ENCODE measurements at places on chromosomes 1 and 21.

DNA sequence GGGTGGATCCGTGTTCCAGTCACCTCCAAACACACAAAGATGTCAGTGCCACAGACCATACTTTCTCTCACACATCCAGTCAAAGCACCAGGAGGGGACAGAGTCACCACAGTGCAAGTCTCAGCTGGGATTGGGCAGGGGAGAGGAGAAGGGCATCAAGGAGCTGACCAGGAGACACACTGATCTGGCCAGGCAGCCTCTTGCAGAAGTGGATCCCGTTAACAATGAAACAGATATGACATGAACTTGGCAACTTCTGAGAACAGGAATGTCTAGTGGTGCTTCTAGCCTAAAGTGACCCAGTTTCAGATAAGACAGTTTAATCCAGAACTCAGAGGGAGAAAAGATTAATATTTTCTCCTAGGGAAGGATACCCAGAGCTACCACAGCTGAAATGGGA lies 71.0 kb downstream of the HIVEP3 start:
- DNase-seq = no peak

DNA sequence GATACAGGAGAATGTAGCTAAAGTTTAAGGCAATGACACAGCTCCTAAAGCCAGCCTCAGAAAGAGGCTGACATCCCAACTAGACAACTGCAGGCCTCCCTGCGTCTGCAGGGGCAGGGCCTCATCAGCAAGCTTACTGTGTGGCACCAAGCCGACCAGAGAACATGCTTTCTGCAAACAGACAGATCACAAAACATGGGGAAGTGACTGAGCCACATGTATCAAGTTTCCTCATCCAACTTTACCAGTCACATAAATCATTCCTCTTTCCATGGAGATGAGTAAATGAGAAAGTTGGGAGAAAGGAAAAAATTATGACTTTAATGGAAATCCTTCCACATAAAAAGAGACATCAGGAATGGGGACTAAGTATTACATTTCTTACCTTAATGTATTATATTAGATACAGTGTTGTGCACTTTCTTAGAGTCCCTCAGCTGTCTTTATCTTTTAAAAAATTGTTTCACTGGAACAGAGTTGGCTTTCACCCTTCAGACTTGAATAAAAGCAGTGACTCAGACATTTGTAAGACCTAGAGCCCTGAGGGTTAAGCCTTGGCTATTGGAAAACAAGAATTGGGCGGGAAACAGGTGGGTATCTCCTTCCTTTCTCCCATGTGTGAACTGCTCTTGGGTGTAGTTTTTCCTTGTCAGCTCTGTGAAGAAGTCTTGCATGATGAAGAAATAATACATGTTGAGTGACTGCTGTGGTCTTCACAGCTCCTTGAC lies 305.7 kb upstream of the SNX7 start:
- no peak for DNase-seq

- DNase-seq = no peak
Measured at GRCh38 chr1:89285745-89286380, 13.2 kb upstream of the GBP5 start.

GRCh38 chr1:76252431-76252830 lies 177.9 kb downstream of the ST6GALNAC3 start:
- DNase-seq = no peak

- no peak for DNase-seq
Measured at GRCh38 chr21:34280389-34280795, 83.4 kb upstream of the KCNE2 start.
